ENCODE measurements at places on chromosomes 4 and X. TPM values are rescaled to one million over a fixed set of nuclear protein-coding genes. Genes with fewer than 3 reads are reported as not detected.

The LARP1B gene
- total RNA-seq, result 30.3 TPM

The PDE5A gene
- 24.0 TPM for total RNA-seq

- no peak for DNase-seq
Measured at GRCh38 chr4:146176891-146177290, 1.4 kb downstream of the LSM6 start.

- DNase-seq, result no peak
Measured at GRCh38 chr4:74878323-74878722, 54.6 kb upstream of the PARM1 start.

- DNase-seq, result no peak
Measured at GRCh38 chr4:134539729-134540231, 338.2 kb upstream of the PABPC4L start.

DNA sequence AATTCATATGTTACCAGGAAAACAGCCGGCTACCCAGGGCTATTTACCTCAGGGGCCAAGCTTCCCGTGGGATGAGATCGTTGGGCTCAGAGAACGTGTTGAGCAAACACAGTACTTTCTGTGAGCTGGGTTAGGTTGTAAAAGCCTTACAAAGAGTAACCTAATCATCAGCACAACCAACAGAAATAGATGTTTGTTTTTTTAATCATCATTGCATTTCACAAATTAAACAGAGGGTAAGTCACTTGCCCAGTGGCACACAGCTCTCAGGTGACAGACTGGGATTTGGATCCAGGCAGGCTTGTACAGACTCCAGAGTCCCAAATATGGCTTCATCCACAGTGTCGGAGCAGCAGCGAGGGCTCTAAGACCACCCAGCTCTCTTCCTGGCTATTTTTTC, 20.1 kb downstream of the SPON2 start:
- no peak for DNase-seq

DNA sequence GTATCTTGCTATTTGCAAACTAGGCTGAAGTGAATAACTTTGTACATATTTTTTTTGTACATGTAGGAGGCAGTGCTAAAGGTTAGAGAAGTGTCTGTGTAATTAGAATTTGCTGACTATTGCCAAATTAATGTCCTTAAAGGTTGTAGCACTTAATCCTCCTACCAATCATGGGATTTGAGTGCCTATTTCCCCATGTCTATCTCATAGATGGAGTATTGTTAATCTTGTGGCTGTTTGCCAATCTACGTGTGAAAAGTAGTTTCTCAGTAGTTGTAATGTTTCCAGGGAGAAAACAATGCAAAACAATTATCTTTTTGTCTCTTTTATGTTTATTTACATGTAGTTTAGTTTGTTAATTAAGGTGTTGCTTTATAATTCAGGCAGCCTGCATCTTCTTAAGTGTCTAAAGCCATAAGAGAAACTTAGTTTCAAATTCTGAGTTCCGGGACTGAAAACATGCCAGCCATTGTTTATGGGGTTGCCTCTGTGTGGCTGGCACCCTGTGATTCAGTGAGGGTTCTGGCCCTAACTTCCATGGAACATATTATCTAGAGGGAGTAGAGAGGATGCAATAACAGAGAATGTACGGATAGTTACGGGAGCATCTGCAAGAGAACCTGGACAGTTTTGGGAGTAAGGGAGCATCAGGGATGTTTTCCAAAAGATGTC, 142.4 kb downstream of the KLHL8 start:
- DNase-seq, result no peak

DNA sequence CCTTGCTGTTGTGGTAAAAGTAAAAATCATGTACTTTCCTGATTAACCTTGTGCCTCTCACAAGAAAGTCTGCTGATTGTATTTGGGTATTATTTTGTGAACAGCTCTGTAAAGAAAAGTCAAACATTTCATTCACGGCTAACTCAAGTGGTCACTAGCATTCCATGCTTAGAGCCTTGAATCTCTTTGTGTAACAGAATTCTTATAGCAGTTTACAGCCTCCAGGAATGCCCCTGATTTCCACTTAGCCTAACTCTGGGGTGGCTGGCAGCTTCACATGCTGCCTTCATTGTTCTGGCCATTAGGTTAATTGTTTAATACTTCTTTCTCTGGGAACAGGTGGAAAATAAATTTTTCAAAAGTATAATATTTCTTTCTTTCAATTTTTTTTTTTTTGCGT, 226.7 kb downstream of the RBMX2 start:
- no peak for DNase-seq
